Stimulated activated CD4-positive, alpha-beta T cell treated with anti-CD3 and anti-CD28 coated beads, Interleukin-4, amount 100 ng/mL, for 4 hours (primary cell): ENCODE measurements at places on chromosomes 12 and 14.

GRCh38 chr12:3302401-3303041 lies 188.5 kb upstream of the PRMT8 start:
- DNase-seq = no peak

DNA sequence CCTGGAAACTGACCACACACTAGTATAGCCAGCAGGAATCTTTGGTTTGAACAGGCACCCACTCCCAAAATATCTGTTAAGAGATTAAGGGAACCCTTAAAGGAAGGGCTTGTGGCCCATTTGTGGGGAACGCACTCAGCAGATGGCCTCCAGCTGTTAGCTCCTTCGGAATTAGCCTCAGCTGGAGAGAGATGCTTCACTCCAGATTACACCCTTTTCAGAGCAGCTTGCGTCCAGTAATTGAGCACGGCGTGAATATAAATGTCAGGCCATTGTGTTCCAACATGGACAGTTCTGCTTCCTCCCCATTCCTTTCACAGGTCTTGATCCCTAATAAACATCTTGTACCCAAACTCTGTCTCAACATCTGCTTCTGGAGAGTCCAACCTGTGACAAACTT lies 397.8 kb downstream of the SEC23A start:
- no peak for DNase-seq

GRCh38 chr12:70557583-70558191 lies 79.5 kb downstream of the PTPRB start:
- DNase-seq = no peak

DNA sequence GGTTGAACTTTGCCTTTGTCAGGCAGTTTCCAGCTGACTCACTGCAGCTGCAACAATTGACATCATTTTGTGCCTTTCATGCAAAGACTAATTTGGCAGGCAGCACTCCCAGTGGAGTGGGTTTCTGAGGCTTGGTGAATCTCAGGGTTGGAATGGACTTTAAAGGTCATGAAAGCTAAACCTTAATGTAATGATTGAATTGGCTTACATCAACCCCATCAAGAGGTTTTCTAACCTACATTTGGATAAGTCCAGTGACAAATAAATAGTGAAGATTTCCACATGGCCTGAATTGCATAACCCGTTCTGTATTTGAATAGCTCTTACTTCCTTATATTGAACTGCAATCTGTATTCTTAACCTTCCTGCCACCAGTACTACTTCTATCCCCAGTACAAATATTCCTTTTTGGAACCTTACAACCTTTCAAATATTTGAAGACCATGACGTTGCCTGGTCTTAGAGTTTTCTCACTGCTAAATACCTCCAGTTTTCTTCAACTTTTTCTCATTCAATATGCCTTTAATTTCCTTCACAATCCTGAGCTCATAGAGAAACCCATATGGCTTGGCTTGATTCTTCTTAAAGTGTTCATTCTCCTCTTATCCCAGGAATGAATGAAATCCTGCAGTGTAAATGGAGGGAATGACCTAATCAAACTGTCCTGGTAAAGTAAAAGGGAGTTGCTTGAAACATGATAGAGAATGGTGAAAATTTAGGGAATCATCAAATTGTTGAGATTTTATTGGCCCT lies 168.1 kb upstream of the NOVA1 start:
- no peak for DNase-seq

- DNase-seq = no peak
These were observed 166.6 kb upstream of the ATP2B1 start for GRCh38 chr12:89875225-89875624.

- DNase-seq = peak; percentile 75
These were observed 11.1 kb downstream of the ACTN1 start for GRCh38 chr14:68968051-68968450.

DNA sequence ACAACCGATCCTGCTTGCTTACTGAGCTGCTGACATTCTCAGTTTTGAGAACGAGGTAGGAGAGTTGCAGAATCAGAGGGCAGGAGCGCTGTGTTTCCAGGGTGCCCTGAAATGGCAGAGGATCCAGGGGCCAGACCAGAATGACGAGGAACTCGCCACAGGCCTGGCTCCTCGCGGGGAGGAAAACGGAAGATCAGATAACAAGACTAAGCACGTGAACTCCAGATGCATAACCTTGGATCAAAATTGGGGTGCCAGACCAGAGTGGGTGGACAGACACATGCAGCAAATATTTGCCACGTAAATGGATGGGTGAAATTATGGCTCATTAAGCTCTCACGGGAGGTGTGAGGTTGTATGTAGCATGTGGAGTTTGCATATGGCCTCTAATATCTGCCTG lies 46.5 kb downstream of the ELK3 start:
- no peak for DNase-seq

DNA sequence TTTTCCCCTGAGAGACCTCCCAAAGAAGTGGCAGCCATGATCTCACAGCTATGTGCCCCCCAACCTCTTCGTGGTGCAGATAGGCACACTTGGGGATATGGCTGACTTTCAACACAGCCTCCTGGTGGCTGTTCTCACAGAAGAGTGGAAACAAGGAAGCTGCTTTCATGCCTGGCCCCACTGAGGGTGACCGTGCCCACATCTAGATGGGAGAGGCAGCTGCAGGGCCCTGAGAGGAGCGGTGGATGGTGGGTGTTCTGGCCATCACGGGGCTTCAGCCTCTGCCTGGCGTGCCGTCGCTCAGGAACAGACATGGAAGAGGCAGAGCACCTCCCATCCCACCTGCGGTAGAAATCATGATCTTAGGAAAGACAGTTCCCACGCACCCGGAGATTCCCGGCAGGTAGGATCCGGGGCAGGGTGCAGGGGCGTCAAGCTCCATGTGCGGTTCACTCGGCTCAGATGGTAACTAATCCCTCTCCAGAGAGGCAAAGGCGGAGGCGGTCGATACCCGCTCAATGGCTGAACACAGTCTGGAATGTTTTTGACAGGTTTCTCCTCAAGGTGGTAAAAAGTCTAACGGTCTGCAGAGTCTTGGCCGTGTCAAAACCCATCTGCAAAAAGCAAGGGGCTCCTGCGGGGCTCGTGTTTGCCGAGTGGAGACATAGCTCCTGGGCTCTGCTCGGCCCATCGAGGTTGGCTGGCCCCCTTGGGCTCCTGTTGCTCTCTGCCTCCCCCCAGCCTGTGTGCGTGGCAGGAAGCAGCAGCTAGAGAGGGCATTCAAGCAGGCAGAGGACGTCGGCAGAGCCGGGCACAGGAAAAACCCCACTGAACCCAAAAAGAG lies 225.2 kb upstream of the RTL1 start:
- DNase-seq = no peak

DNA sequence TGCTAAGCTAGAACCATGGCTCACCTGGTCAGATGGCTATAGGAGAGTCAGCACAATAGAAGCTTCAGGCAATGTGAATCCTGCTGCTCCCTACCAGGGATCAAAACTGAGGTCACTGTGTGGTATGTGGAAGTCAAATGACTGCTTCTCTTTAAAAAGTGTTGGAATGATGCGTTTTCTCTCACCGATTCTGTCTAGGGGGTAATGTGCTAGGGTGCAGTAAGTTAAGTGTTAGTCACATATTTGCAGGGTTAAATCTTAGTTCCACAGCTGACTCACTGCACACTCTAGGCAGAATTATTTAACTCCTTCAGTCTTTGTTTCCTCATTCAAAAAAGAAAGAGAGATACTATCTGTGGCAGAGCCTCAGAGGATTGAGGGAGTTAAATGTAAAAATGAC lies 696.6 kb downstream of the DIO2 start:
- no peak for DNase-seq

DNA sequence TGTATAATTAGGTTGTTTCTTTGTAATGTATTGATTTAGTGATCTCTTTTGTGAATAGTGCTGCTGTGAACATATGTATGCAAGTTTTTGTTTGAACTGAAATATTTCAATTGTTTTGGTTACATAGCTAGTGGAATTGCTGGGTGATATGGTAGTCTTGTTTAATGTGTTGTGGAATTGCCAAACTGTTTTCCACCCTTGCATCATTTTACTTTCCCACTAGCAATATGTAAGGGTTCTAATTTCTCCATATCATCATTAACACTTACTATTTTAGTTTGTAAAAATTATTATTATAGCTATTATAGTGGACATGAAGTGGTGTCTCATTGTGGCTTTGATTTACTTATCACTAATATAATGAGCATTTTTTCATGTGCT lies 5.9 kb downstream of the G2E3 start:
- no peak for DNase-seq

DNA sequence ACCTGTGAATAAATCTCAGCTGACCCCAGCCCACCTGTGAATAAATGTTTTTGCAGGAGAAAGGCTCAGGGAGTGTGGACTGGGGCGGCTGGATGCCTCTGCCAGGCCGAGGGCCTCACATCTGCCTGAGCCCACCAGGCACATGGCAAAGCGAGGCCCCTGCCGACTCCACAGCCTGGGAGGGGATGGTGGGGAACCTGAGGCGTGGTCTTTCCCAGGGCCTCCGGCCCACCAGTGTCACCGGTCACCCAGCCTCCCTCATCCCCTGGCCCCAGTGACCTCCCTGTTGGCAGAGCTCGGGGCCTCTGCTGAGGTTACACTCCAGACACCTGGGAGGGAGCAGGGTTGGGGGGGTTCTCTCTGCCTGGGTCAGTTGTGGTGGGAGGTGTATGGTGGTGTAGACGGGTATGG lies 8.2 kb downstream of the NOC4L start:
- no peak for DNase-seq
